HS-5 (cell line): ENCODE measurements at places on chromosomes 4 and X.
A peak's percentile ranks its signal among the peaks of the same experiment; 100 is the strongest.

GRCh38 chrX:77422891-77423648 lies 24.1 kb upstream of the FGF16 start:
- no peak for DNase-seq

GRCh38 chr4:168699224-168699878 lies 202.5 kb downstream of the PALLD start:
- DNase-seq = no peak

DNA sequence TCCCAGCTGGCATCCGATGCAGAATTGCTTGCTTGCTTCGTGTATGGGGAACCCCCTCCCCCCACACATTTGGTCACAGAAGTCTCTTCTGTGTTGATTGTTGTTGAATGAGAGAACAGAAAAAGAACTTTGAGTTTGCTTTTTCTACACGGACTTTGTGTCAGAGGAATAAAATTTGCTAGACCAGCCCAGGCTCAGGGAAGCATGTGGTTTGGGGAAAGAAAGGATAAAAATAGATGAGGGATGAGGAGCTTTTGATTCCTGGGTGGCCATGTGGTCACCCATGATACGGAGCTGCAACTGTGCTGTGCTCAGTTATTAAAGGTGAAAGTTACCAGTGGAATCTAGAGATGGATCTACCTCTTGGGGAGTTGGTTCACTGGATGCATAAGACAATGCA lies 34.2 kb upstream of the ESX1 start:
- DNase-seq = no peak

DNA sequence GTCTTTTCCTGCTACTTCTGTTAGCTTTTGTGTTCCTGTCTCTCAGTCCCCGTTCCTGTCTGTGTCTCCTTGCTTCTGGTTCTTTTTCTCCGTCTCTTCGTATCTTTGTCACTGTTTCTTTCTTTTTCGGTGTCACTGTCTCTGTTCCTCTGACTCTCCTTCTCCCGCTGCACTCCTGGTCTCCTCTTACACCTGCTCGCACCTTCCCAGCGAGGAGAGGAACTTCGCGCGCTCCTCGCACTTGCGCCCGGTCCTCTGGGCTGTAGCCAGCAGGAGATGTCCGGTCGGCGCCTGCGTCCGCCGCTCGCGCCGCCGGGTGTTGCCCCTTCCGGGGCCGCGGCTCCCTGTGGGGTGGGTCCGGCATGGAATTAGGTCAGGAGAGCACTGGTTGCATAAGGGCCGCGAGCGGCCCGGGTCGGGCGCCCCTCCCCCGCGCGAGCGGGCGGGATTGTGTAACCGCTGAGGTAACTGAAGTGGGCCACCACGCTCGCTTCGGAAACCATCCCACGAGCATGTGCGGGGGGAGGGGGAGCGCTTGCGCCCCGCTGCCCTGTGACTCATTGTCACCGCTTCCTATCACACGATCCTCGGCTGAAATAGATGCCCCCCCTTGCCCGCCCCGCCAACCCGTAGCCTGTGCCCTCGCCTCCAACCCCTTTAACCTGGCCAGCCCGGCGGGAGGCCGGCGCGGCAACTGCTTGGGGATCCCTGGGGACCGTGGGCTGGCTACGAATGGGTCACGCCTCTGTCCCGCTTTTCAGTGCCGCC lies 1.6 kb downstream of the LONRF3 start:
- DNase-seq = no peak

DNA sequence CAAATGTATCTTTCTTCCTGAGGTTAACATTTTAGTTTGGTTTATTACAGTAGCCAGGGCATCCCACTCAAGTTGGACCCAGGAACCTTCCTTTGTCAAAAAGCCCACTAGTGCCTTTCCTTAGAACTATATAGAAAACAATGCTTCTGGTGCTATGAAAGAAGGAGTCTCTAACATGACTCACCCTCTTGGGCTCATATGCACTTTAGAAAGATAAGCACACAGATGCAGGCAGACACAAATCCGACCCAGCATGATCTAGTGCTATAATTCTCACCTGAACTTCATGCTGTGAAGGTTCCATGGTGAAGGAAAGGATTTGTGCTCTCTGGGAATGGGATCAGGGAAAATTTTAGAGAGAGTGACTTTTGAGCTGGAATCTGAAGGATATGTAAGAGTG lies 289.4 kb downstream of the ANKRD50 start:
- DNase-seq = no peak

DNA sequence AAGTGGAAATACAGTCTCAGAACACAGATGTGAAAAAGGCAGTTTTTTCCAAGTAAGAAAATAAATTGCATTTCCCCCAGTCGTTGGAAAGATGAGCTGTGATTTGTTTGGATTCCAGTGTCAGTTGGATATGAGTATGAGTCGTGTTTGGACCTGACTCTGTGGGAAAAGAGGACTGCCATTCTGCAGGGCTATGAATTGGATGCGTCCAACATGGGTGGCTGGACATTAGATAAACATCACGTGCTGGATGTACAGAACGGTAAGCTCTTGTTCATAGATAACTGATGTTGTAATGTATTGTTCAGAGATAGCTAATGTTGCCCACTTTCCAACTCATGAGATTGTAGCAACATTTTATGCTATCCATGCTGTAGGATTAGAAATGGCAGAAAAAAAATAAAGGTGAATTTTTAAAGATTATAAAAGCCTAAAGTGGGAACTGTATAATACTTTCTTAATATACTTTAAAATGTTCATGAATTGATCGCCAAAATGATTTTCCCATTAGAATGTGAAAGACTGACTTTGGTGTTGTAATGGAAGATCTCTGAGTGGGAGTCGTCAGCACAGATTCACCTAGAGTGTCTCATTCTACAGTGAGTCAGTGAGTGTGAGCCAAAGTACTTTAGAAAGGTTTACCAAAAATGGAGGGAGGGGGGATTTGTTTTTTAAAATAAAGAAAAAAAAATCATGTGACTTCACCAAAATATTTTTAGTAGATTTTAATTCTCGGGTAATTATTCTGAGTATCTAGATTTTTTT lies 178.7 kb downstream of the DCTD start:
- no peak for DNase-seq

- no peak for DNase-seq
Measured at GRCh38 chr4:732486-732885, 26.9 kb downstream of the PCGF3 start.

DNA sequence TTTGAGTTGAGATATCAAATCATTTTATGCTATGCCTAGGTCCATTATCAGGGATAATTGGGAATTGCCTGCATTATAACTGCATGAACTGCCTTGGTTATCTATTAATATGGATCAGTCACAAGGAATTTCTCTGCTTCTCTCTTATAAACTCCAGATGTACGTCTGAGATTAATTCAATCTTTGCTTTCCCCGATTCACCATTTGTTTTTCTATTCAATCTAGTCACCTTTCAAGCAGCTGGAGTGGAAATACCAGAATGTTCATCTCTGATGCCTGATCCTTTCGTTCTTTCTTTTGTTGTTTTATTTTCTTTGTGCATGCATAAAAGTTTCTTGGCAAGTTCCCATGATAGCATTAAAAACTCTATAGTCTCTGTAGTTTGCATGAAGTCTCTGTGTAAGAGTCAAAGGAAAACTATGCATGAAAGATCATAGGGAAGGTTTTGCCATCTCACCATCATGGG lies 22.6 kb downstream of the SYNPO2 start:
- DNase-seq = peak; percentile 19

DNA sequence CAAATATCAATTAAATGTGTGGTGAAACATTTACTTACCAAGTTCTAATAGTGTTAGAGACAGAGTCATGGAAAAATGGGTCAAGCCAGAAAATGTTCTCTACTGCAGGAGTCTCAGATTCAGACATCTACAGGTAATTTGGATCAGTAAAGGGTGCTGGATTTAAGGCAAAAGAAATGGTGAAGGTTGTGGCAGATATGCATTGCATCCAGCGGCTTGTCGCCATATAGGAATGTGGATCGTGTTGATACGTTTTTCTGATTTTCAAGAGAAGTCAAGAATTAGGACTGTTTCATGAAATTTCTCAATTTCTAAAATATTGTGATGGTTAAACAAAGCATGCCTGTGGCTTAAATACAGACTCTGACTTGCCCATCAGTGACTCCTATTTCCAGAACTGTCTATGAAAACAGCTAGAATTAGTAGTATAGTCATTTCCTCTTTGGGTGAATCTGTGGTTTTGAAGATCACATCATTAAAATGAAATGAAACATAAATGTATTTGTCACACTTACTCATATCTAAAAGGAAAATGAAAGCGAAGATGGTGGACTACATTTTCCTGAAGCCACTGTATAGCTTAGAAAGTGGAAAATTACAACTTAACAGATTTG lies 110.1 kb upstream of the VEGFC start:
- DNase-seq = peak; percentile 89

DNA sequence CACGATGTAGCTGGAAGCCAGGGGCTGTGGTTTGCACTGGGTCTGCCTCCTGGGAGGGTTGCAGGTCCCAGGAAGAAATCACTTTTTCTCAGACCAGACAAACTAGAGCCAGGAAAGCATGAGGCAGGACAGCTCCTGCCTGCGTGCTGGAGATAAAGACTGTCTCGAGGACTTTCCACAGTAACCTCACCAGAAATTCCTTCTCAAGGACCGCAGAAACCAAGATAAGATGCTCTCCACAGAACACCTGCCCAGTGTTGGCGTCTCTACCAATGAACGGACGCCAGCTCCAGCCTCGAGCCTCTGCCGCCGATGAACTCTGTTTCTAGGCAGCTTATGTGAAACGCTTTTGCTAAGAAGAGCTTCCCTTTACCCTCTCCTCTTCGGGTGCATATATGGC lies 76.9 kb upstream of the AFAP1 start:
- DNase-seq = no peak

DNA sequence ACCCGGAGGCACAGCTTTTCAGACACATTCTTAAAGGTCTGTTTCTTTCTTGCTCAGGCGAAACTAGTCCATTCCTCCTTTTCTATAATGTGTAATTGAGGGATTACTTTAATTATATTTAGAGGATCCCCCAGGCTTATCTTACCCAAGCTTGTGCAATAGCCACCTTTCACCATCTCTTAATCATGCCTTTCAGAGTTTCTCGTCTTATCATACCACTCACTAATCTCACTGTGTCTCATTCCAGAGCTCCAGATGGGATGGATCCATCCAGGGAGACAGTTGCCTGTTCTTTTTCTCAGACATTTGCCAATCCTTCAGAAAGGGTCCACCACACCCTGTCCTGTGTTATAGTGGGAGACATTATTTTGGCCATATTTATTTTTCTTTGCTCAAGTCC lies 12.5 kb downstream of the SPARCL1 start:
- DNase-seq = no peak

DNA sequence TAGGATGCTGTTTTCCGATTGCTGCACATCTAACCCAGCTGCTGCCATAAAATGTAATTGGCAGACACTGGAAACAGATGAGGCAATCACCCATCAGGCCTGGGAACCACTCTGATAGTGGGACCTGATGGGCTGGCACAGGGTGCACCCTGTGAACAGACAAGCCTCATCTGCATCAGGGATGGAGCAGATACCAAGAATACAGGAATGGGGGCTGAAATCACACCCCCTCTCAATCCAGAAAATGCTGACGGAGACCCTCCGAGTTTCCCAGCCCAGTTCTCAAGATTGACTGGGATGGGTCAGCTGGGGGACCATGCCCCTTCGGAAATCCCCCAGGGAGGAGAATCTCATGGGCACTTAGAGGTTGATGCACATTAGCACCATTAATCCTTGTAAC lies 28.8 kb upstream of the PPP2R2C start:
- no peak for DNase-seq

DNA sequence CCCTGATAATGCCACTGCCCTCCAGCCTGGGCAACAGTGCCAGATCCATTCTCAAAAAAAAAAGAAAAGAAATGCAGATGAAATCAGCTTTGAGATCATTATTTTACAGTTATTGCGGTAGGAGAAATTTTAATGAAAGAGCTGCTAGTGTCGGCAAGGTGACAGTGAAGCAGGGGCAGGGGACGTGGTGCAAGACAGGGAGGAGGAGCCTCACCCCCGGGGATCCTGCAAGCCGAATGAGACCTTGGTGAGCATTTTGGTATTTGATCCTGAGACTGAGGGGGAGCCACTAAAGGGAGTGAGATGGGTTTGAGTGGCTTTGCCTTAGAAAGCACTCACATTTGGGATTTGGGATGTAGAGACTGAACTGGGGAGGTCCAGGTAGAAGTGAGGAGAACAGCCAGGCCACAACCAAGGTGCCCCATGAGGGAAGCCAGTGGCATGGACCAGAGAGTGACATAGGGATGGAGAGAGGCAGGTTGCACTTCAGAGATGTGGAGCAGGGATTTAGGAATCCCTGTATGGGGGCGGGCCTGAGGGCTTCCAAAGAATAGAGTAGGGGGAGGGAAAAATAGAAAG lies 23.6 kb downstream of the RBM10 start:
- no peak for DNase-seq

DNA sequence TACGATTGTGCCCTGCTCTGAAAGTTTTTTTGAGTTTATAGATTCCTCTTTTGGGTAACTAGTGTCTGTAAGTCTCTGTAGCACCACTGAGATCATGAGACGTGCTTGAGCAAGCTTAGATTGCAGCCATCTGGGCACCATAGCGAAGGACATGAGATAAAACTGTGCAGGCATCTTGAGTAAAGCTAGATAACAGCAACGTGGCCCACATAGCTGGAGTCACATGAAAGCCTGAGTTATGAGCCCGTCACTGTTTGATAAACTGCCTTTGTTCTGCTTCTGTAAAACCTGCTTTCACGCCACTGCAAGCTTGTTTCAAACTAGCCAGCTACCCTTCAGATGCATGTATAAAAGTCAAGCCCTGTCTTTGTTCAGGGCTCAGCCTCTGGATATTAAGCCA lies 359.1 kb upstream of the CXorf51A start:
- no peak for DNase-seq

- no peak for DNase-seq
Measured at GRCh38 chr4:95231681-95232080, 317.1 kb downstream of the UNC5C start.

GRCh38 chr4:184536065-184536880 lies 61.9 kb upstream of the IRF2 start:
- no peak for DNase-seq

DNA sequence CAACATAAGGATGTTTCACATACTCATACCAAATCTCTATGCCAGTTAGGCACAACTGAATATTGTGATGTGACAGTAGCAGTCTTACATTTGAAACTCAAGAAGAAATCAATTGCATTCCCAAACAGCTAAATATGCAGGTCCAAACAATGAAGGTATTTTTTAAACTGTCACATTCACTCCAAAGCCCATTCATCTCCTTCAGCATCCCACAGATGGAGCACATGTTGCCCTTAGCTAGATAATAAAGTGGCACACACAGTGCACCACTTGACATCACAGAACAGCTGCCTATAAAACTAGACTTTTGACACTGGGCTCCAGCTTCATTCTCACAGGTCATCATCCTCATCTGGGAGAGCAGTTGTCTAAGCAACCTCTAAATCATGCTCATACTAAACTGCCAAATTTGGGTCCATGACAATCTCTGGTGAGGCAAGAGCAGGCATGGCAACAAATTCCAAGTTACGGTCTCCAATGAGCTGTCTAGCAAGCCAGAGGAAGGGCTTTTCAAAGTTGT lies 26.2 kb upstream of the ARHGEF6 start:
- no peak for DNase-seq

GRCh38 chr4:40316333-40316781 lies 18.8 kb upstream of the CHRNA9 start:
- DNase-seq = peak; percentile 67
